ENCODE measurements at places on chromosomes 12 and 14.

GRCh38 chr14:24036169-24036962, 15.4 kb upstream of the CARMIL3 start:
- DNase-seq: peak; percentile 62

- DNase-seq: no peak
These were observed 445.4 kb downstream of the SOX5 start for GRCh38 chr12:23504043-23504442.

DNA sequence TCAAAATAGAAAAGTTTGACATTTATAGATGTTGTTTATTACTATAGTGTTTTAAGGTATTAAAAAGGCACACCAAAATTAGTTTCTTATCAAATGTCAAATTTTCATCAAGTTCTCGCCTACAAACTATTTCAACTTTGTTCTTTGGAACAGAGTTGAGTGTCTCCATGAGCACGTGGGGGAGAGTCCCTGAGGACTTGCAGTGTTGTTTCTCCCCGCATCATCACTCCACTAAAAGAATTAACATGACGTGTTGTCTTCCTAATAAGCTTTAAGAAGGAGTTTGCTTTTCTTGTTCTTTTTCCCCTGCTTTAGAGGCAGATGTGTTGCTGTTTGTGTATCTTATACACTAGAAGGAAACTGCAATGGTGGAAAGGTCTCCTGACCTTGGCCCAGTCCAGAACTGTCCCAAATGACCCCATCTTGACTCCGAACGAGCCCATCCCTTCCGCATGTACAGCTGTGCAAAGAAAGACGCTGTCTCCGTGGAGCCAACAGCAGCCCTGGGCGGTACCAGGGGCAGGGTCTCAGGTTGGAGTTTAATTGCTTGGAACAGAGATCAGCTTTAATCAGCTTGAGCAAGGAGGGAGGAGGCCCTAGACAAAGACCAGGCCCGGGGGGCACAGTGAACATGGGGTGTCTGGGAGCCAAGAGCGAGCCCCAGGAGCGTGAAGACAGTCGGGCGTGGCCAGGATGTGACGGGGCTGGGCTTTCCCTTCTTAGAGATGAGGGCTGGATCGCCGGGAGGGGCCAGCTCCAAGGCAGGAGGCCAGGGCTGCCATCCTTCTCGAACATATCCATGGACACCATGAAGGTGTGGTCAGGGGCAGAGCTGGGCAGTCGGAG, 215.4 kb upstream of the RTL1 start:
- DNase-seq: no peak

GRCh38 chr12:5921966-5922899, 22.8 kb downstream of the ANO2 start:
- no peak for DNase-seq

Measured in stimulated activated CD8-positive, alpha-beta memory T cell treated with anti-CD3 and anti-CD28 coated beads, Interleukin-7, amount 100 ng/mL, for 48 hours (primary cell).